ENCODE measurements at places on chromosomes 6 and 20.
A peak's percentile ranks its signal among the peaks of the same experiment; 100 is the strongest.

- no peak for DNase-seq
Measured at GRCh38 chr6:2149361-2150006, 95.9 kb downstream of the GMDS start.

GRCh38 chr20:63115651-63116411 is 100.1 kb downstream of the YTHDF1 start:
- DNase-seq: no peak

DNA sequence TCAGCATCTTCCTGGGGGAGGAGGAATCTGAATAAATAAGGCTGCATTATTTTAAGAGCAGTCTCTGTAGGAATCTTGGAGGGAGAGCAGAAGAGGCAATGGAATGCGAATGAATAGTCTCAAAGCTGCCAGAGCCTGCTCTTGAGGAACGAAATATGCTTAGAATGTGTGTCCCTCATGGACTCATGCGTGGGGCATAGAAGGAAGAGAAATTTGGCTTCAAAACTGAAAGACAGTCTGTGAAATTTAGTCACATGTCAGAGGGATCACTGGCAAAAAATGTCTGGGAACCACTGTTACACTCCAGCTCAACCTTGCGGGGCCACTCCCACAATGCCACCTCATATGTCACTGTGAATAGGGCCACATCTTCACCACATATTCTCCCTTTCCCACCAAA is 95.5 kb downstream of the GJA10 start:
- no peak for DNase-seq

GRCh38 chr6:155050311-155050710 is 55.2 kb downstream of the TIAM2 start:
- peak; percentile 4 for DNase-seq

All from H1 (cell line).